ENCODE measurements at places on chromosomes 4 and X.
A peak's percentile ranks its signal among the peaks of the same experiment; 100 is the strongest.

GRCh38 chrX:153853180-153853901, 23.0 kb upstream of the PDZD4 start:
- no peak for DNase-seq

GRCh38 chr4:53629296-53629695, 38.0 kb upstream of the LNX1 start:
- DNase-seq: no peak

DNA sequence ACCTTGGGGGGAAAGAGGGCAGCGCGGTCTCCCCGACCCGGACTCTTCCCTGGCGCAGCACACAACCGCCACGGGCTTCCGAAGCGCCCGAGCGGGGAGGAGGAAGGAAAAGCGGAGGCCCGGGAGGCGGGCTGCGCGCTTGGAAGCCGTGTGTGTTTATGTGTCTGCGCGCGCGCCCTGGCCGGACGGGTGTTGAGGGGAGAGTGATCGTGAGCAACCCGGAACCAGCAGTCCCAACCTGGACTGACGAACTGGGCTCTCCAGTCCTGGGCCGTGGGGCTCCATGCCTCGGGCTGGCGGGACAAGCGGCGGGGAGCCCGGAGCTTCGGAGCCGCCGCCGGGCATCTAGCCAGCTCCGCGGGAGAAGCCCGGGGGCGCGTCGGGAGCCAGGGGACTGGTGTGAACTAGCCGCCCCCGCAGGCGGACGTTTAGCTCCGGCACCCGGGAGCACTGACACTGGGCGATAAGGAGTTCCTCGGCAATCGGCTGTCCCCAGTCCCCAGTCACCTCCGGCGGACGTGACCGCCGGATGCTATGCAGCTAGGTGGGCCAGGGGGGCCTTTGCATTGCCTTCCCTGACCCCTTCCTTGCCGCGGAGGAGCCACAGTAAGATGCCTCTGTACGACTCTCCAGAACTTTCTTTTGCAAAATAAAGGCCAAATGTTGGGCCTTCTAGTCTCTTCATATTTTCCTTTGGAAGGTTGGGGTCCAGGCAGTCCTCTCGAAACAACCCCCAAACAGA, 74.8 kb upstream of the BCOR start:
- DNase-seq: peak; percentile 31

GRCh38 chr4:7441201-7441600, 6.5 kb upstream of the PSAPL1 start:
- DNase-seq: no peak
